ENCODE measurements at places on chromosomes 2 and 18.
A peak's percentile ranks its signal among the peaks of the same experiment; 100 is the strongest.

- DNase-seq = no peak
Observed at GRCh38 chr18:55925772-55926171, 337.8 kb upstream of the TCF4 start.

DNA sequence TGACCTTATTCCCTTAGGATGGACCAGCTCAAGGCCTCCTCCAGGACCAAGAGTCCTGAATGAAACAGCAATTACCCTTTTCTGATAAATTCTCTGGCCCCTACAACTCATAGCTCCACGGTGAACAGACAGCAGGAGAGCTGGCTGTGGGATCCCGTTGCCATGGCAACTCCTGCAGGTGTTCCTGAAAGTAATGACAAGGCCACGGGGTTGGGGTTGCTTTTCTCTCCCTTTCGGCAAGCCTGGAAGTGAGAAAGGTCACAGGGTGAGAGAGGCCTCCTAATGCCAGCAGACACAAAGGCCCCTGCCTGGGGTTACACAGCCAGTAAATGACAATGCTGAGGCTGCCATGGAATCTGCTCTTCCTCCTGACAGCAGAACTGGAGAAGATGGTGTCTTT is 403.0 kb downstream of the NBAS start:
- no peak for DNase-seq

DNA sequence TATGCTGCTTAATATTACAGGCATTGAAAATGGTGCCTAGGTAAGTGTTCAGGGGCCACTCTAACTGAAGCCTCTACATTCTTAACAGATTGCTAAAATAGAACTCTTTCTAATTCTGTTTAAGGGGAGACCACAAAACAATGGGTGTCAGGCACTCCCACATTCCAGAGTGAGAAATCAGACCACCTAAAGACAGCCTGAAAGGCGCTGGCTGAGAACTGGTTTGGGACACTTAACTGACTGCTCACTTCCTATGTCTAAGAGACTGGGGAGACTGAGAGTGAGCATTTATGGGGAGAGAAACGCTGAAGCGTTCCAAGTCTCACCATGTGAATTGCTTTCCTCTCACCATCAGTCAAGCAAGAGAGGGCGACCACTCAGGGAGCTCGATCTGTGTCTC is 108.8 kb upstream of the ITGB6 start:
- DNase-seq = no peak

- DNase-seq = no peak
Observed at GRCh38 chr2:239813261-239814115, 211.7 kb downstream of the NDUFA10 start.

DNA sequence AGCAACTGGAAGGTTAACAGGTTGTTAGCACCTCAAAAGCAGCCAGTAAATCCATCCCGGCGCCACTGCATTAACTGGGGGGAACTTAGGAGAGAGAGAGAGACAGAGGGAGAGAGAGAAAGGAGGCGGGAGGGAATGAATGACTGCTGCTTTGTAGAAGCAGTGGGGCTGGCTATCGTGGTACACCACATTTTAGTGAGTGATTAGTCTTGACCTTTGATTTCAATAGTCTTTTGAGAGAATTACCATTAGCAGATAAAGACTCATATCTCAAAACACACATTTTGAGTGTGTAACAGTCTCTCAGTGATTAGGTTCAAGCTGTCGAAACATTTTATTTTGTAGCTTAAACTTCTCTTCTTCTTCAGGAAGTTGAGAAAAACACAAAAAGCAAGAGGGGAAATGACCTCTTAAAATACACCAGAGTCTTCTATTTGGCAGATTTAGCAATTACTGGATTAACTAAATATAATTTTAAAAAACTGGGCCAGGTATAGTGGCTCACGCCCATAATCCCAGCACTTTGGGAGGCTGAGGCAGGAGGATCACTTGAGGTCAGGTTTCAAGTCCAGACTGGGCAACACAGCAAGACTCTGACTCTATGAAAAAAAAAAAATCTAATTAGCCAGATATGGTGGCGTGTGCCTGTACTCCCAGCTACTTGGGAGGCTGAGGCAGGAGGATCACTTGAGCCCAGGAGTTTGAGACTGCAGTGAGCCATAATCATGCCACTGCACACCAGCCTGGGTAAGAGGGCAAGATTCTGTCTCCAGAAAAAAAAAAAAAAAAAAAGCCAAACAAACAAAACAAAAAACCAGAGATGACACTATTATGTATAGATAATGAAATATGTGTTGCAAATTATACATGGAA is 22.0 kb upstream of the PNO1 start:
- DNase-seq = no peak

- DNase-seq = peak; percentile 6
Observed at GRCh38 chr2:204545861-204546735, 823 bp downstream of the PARD3B start.

DNA sequence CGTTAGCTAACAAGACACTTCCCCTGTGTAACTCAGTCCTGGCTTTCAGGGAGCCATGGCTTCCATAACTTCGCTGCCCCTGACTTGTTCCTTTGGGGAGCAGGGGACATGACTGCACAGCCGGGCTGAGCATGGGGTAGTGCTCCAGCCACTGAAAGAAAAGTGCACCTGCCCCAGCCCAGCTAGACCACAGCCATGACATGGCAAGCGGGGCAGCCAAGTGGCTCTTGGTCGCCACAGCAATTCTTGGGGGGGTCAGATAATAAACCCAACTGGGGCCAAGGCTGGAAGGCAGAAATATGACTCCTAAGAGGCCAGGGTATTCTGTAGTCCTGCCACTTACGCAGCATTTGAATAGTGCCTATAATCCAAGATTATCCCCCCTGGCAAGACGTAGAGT is 289.1 kb downstream of the GBX2 start:
- DNase-seq = no peak

DNA sequence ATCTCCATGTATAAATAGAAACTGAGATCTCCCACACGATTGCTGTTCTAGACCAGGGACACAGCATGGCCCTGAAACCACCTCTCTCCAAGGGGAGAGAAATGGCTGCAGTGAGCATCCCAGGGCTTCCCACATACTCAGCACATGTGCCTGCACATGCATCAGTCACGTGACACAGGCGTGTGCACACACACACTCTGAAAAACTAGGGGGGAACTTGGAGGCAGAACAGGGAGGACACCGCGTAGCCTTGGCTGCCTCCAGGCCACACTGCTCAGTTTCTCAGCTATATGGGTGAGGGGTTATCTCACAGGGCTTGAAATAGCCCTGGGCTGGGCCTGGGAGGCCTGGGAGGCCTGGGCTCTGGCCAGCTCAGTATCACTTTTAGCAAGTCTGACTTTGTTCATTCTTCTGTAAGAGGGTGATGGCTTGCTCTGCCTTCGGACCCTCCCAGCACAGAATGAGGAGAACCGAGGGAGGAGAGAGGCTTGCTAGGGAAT is 66.9 kb downstream of the EMX1 start:
- no peak for DNase-seq

GRCh38 chr2:25814681-25815080 is 63.6 kb downstream of the ASXL2 start:
- DNase-seq = no peak

- no peak for DNase-seq
Observed at GRCh38 chr2:28047681-28048080, 157.2 kb downstream of the BABAM2 start.

- no peak for DNase-seq
Observed at GRCh38 chr2:136389809-136390208, 271.9 kb upstream of the CXCR4 start.

DNA sequence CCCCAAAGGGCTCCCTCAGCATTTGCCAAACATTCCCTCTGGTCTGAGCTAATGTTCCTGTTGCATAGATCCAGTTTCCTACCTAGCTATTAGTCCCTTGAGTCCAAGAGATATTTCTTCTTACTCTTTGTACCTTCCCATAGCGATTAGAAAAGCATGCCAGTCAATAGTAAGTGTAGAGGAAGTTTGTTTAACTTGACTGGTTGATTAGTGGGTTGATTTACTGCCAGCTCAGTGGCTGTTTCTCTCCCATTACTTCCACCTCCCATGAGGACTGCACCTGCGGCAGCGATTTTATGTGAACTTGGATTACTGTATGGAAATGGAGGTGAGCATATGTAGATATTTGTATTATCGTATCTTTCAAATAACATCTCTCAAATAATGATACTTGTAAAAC is 1748.4 kb upstream of the CELF4 start:
- DNase-seq = no peak

DNA sequence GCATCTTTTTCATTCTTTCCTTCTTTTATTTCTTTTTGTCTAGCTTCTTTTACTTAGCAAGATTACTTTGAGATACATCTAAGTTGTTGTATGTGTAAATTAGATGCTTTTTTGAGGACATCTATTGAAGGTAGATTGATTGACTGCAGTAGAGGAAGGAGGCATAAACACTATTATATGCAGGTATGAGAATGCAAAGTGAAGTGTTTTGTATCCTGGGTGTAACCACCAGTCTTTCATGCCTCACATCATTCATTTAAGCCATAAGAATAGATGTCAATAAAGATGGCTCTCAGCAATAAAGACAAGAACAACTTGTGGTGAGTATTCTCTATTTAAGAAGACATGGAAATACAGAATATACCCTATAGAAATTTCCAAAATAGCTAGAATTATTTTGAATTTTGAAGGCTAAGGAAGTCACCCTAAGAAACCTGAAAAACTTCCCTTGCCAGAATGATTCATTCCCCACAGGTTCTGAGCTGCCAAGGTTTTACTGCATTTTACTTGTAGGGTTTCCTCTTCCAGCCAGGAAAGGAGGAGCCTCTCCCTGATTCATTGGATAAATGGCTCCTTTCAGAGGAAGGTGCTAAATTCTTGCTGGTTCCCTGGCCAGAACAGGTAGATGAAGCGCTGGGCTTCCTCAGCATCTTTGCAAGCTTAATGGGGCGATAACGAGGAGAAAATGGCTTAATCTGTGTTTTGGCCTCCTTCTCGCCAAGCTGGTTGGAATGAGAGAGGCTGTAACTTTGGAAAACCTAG is 279.8 kb upstream of the SLC14A2 start:
- DNase-seq = no peak

- no peak for DNase-seq
Observed at GRCh38 chr2:223088866-223089265, 36.9 kb downstream of the KCNE4 start.

GRCh38 chr18:26322890-26323653 is 96.8 kb downstream of the TAF4B start:
- no peak for DNase-seq

GRCh38 chr2:667332-667999 is 9.7 kb downstream of the TMEM18 start:
- DNase-seq = peak; percentile 22

DNA sequence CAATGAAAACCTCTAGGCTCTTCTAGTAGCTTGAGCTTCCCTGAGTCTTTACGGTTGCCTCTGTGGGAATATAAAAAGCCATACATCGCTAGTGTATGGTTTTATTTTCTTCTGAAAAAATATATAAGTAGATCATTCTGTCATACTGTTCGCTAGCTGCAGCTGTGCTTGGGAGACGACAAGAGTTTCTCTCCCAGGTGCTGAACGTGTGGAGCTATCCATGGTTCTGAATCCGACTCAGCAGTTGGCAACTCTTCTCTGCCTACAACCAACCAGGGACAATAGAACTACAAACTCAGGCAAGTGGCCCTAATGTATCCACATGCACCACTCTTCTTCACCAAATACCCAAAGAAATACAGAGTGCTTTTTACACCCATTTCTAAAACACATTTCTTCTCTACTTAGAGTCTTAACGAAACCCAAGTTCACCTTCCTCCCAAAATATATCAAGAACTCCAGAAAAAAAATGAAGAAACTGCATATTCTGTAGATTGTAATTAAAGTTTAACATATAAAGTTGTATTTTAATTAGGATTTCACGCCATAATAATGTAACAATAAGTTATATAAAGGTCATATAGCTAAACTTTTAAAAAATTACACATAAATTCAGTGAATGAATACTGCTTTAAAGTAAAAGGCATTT is 2.2 kb upstream of the KCNH7 start:
- DNase-seq = no peak

GRCh38 chr18:59660786-59661743 is 36.2 kb downstream of the CCBE1 start:
- no peak for DNase-seq

GRCh38 chr2:130183512-130184373 is 1.7 kb downstream of the MZT2B start:
- DNase-seq = no peak

DNA sequence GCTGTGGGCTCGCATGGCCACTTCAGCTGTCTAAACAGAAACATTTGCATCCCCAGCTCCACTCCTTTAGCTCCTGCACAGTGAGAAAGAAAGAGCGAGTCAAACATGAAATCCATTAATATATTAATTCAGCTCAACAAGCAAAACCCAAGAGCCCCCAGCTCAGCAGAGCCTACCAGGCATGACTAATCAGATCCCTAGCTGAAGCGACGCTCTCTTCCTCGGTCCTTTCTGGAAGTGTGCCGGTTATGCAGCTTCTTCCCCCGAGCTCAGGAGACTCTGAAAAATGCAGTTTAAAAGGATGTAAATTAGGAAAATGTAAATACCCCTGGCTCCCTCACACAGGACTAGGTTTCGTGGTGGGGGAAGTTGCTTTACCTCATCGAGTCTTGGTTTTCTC is 221.5 kb downstream of the ANKRD30B start:
- no peak for DNase-seq

DNA sequence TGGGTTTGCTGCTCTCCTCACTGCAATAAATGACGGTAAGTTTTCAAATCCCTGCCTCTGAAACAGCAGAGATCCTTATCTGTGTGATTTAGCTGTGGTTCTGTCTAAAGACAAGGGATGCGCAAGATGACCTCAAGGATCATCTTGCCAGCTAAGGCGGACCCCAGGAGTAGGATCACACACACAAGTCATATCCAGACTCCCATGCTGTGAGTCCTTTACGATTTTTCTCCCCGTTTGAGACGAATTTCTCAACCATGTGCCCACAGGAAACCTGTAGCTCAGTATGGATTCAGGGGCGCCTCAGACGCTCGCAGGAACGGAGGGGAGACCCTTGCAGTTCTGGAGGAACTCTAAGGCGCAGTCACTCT is 11.1 kb upstream of the DCTN1 start:
- no peak for DNase-seq

GRCh38 chr2:71716697-71717624 is 263.6 kb downstream of the DYSF start:
- no peak for DNase-seq

GRCh38 chr2:8761529-8762164 is 75.8 kb downstream of the KIDINS220 start:
- no peak for DNase-seq

- no peak for DNase-seq
Observed at GRCh38 chr18:38116716-38117115, 551.1 kb upstream of the CELF4 start.

DNA sequence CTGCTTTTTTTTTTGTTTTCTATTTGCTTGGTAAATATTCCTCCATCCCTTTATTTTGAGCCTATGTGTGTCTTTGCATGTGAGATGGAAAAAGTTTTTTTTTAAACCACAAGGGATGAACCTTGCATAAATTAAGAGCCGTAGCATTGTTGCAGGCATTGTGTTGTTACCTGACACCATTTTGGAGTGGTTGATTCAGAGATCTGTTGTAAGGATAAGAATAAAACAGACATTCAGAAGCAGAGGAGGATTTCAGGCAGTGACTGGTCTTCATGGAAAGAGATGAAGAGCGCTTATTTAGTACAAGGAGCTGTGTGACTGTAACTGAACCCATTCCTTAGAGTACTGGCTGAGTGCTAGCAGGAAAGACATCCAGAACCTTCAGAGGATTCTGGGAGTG is 101.2 kb downstream of the LTBP1 start:
- no peak for DNase-seq

Data from stimulated activated CD4-positive, alpha-beta T cell treated with anti-CD3 and anti-CD28 coated beads, Interleukin-4, amount 100 ng/mL, for 1 hour (primary cell).